Activated CD8-positive, alpha-beta memory T cell treated with anti-CD3 and anti-CD28 coated beads for 1 hour (primary cell): ENCODE measurements at places on chromosomes 1 and 21.

- DNase-seq = no peak
These were observed 126.6 kb downstream of the C1orf21 start for GRCh38 chr1:184513421-184513820.

DNA sequence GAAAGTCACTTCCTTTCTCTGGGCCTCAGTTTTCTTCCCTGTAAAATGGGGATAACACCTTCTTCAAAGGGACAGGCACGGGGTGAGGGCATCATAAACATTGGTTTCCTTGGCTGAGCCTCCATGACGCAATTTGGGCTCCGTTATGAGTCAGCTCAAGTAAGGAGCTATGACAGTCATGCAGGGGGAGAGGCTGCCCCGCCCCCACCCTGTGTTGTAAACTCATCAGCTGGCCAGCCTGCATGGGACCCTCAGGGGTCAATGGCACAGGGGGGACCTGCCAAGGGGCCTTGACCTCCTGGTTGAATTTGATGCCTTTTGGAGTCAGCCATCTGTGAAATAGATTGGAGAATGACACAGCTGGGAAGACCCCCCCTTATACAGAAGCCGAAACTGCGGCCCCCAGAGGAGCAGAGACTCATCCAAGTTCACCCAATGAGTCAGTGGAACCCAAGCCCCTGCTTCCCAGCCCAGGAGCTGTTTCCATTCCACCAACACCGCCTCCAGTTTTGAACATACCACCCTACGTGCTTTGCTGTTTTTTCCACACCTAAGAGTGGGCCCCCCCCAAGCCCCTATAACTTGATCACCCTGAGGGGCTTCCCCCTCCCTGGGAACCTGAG, 36.8 kb upstream of the RUNX3 start:
- peak; percentile 41 for DNase-seq

DNA sequence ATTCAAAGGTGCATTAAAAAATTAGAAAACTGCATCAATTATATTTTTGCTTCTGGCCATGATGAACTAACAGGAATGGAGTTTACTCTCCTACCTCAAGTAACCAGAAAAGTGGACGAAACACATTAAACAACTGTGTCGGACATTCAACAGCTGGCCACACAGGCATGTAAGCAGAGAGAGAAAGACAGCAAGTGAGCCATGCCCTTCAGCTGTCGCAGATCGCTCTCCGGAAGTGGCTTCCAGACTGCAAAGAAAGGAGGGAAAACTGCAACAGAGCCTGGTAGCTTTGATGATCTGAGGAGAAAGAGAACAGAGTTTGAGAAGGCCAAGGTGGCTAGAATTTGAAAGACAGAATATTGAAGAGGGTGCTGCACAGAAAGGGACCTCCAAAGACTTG, 557.2 kb downstream of the MATN1 start:
- DNase-seq = no peak

DNA sequence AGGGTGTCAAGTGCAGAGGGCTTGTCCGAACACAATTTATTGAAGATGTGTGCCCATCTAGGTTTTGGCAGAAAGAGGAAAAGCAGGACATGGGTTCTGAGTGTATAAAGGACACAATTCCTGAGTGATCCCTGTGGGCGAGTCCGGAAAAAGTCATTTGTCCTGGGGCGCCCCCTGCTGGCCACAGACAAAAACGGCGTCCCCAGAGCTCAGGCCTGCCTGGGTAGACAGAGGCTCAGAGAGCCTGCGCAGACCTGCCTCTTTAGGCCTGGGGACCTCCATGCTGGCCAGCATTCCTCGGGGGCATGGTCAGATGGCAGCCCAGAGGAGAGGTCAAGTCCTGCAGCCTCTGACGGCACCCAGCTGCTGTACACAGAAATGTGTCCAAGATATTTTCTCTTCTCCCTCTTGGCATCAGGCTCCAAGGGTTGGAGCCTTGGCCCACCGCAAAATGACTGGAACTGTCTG, 65.5 kb upstream of the LRP8 start:
- DNase-seq = no peak

DNA sequence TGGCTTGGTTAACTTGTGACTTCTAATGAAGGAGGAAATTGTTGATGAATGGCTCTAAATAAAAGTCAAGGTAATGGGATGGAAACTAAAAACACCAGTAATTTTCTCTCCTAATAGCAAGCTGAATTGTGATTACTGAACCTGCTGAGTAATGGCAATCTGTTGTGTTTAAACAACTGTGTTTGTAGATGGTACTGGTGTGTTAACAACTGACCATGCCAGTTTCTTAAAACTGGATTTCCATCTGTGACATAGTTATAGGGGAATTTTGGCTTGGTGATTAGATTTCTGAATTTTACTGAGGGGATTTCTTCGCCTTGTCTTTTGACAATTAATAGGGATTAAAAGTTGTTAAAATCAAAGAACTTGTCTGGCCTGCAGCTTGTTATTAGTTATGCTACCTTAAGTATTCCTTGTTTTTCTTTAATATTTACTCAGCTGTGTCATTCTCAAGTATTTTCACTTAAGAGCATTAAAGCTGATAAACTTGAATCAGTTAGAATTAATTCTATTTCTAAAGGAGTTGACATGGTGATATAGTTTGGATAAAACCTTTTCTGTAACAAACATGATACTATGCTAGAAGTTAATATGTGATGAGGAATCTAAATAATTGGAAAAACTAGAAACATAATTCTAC, 7.9 kb upstream of the ERO1B start:
- no peak for DNase-seq

GRCh38 chr1:97412737-97413136, 508.1 kb downstream of the DPYD start:
- DNase-seq = no peak

DNA sequence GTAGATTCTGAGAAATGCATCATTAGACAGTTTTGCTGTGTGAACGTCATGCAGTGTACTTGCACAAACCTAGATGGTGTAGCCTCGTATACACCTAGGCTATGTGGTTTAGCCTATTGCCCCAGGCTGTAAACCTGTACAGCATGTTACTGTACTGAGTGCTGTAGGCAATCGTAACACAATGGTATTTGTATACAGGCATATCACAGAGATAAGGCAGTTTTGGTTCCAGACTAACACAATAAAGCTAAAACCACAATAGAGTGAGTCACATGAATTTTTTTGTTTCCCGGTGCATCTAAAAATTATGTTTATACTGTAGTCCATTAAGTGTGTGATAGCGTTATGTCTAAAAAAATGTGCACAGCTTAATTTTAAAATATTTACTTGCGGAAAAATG, 6.9 kb downstream of the IL10RB start:
- DNase-seq = no peak

DNA sequence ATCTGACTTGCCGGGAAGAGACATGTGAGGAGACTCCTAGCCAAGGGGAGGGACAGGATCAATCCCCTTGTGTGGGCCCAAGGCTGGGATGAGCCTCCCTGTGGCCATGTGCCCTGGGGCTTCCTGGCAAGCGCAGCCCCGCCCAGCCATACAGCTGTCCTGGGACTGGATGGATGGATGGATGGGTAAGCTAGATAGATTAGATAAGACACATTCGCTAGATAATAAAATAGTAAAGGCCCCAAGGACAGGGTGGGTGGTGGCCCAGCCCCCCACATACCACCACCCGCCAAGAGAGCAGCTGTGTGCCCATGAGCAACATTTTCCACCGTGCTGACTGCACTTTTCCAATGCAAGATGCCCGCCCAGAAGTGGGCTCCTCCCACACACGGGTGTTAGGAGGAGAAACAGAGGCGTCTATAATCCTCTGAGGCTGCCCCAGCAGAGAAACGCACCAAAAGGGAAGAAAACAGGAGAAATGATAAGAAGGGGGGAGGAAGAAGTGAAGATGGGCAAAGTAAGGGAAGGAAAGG, 25.1 kb downstream of the ZBTB17 start:
- DNase-seq = peak; percentile 66

- no peak for DNase-seq
These were observed 7.5 kb downstream of the KIF1B start for GRCh38 chr1:10217748-10218441.

DNA sequence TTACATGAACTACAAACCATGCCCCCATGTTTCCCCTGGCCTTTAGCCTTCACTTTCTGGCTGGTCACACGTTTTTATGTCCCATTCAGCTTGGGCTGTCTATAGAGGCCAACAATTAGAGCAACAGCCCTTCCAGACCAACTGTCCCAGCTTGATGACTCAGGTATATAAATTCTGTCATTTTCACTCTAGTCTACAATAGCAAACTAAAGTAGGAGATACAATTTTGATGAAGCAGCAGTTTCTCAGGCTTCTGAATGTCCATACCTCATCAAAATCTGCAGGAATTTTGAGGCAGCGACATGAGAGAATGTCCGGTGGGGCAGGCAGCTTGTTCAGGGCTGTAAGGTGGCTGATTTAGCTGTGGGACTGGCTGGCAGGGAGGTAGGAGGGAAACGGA, 45.6 kb upstream of the VAV3 start:
- no peak for DNase-seq

- no peak for DNase-seq
These were observed 1.9 kb upstream of the COL6A1 start for GRCh38 chr21:45979651-45980050.

- DNase-seq = no peak
These were observed 12.7 kb upstream of the TSNAX start for GRCh38 chr1:231515748-231516147.

GRCh38 chr1:95119273-95119672, 2.1 kb downstream of the TLCD4 start:
- no peak for DNase-seq

DNA sequence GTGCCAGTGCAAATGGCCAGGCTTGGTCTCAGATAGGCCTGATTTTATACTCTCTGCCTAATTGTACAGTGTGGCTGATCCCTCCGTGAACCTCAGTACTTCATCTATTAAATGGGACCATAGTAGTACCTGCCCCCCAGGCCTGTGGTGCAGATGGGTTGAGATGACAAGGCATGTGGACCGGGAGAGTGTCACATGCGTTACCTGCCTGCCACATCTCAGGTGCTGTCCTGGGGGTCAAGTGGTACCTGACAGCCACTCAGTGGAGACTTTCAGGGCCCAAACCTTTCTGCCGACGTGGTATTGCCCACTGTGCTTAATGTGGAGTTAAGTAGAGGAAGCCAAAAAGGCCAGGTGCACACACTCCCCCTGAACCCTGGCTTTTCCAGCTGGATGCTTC, 197.3 kb downstream of the FOXD2 start:
- no peak for DNase-seq

GRCh38 chr1:54404939-54405897, 976 bp downstream of the SSBP3 start:
- DNase-seq = no peak

GRCh38 chr1:155695608-155696007, 6.7 kb downstream of the DAP3 start:
- DNase-seq = no peak

- DNase-seq = no peak
These were observed 4.6 kb downstream of the CTPS1 start for GRCh38 chr1:40984066-40984465.

DNA sequence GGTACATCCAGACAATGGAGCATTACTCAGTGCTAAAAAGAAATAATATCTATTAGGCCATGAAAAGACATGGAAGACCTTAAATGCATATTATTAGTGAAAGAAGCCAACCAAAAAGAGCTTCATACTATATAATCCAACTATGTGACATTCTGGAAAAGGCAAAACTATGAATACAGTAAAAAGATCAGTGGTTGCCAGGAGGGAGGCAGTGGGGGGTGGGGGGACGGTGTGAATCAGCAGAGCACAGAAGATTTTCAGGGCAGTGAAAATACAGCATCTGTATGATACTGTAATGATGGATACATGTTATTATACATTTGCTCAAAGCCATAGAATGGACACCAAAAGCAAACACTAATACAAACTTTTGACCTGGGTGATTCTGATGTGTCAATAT, 339.4 kb upstream of the SNX7 start:
- no peak for DNase-seq

DNA sequence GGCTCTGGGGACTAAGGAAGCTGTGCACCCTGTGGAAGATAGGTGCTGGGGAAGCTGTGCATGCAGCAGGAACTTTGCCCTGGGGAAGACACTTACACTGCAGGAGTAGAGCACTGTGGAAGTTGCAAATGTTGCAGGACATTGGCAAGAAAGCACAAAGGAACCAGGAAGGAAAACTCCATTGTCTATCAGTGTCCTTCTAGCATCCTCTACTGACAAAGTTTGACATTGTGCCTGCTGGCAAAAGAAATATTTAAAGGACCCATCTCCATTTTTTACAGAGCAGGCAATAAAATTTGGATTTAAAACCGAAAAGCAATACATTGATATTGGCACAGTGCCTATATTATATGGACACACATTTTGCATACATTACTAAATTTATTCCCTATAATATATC, 394.1 kb downstream of the PBX1 start:
- no peak for DNase-seq

DNA sequence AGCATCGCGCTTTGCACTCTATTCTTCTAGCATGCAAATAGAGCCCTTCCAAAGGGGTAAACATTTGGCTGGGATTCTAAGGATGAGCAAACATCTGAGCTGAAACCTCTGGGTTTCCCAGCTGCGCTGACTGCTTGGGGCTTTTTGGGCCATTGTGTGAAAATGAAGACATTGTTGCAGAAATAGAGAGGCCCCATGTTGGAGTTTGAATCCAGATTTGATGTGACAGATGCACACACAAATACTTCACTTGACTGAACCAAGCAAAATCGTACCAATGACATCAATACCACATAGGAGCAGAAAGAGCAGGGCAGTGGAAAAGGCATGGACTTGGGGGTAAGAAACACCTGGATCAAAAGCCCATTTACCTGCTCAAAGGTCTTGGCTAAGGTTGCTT, 144.6 kb upstream of the HMGB4 start:
- no peak for DNase-seq

GRCh38 chr1:185906186-185906585, 172.0 kb downstream of the HMCN1 start:
- no peak for DNase-seq

DNA sequence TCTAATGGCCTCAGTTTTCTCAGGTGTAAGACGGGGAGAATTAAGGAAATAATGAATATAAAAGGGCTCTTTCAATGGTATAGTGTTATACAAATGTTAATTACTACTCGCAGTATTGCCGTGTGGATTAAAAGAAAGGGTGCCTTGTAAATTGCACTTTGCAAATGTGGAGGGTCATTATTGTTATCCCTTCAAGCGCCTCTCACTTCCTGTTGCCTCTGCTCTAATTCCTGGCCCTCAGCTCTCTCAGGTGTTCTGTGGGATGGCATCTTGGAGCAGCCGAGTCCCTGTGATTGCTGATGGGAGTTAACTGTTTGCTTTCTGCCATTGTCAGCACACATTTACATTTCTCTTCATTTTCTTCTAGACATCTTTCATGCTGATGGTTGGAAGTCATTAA, 7.1 kb upstream of the S100A11 start:
- no peak for DNase-seq
